Activated B cell treated with CpG ODN at 0.5 μM for 24 hours (primary cell): ENCODE measurements at places on chromosomes 6 and 20.

DNA sequence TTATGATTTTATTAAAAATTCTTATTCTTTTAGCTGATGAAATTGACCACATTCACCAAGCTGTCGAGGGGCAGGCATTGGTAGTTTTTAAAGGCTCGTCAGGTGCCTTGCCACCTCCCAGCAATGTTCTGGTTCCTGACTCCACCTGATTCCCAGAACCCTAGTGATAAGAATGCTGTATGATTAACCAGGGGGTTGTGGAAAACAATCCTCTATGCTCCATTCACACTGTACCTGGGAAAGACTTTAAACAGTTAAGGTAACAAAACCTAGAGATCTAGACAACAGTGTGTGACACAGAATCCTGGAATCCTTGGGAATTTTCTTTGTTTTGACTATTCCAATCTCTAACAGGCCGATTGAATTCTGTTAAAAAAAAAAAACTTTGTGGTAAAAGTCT is 165.7 kb upstream of the OLIG3 start:
- H3K4me3 ChIP-seq = no peak overlapping the region
- DNase-seq = no peak
- peaks cover 7% of the 10 kb centered on the region for H3K27me3 ChIP-seq

DNA sequence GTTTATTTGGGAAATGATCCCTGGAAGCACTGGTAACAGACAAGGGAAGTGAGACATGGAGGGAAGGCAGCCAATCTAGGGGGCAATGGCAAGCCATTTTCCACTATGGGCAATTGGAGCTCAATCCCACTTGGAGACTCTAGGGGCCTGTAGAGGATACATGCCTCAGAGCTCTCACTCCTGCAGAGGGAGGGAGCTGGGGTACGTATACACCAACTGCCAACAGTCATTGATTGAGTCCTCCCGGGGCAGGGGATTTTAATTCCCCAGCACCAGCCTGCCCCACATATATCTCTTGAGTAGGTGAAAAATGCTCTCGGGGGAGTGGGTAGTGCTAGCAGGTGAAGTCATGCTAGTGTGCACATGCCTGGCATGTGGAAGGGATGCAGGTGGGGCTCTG is 78.9 kb upstream of the KCNK16 start:
- no peaks in the 10 kb centered on the region for H3K27me3 ChIP-seq
- no peaks in the 10 kb centered on the region for H3K4me1 ChIP-seq
- no peak overlapping the region for H3K4me3 ChIP-seq
- H3K27ac ChIP-seq = no peak overlapping the region
- DNase-seq = no peak

DNA sequence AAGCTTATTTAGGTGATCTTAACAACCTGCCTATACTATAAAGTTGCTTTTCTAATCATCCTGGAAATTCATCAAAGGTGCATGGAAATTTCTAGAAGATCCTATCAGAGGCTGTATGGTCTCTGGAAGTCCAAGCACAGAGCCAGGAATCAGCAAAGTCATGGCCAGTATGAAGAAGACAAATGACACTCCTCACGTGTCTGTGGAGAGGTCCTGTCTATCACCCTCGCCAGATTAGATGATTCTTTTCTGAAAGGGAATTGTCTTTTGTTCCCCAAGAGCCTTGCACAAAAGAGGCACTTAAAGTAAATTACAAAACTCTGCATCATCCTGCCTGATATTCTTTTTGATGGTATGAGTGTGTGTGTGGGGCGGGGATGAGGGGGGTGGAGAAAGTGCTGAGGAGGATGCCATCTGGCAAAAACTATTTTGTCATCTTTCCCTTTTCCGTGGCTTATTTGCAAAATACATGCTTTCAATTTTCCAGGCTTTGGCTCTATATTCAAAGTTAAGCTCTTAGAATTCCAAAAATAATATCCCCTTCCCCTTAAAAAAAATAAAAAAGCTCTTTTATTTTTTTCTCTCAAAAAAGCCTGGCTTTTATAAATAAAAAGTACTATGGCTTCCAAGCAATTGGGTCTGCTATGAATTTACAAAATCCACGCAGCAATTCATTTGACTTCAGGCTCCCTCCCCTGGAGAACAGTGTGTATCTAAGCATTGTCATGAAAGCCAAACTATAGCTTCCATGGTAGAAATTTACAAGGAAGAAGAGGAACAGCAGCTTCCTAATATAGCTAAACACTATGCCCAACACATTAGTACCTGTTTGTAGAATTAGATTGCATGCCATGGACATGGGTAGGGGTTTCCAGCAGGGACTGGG is 185.2 kb upstream of the ARG1 start:
- H3K4me3 ChIP-seq = no peak overlapping the region
- no peaks in the 10 kb centered on the region for H3K4me1 ChIP-seq
- DNase-seq = no peak
- peaks cover 10% of the 10 kb centered on the region for H3K27me3 ChIP-seq
- no peaks in the 10 kb centered on the region for H3K36me3 ChIP-seq
- no peak overlapping the region for H3K27ac ChIP-seq

DNA sequence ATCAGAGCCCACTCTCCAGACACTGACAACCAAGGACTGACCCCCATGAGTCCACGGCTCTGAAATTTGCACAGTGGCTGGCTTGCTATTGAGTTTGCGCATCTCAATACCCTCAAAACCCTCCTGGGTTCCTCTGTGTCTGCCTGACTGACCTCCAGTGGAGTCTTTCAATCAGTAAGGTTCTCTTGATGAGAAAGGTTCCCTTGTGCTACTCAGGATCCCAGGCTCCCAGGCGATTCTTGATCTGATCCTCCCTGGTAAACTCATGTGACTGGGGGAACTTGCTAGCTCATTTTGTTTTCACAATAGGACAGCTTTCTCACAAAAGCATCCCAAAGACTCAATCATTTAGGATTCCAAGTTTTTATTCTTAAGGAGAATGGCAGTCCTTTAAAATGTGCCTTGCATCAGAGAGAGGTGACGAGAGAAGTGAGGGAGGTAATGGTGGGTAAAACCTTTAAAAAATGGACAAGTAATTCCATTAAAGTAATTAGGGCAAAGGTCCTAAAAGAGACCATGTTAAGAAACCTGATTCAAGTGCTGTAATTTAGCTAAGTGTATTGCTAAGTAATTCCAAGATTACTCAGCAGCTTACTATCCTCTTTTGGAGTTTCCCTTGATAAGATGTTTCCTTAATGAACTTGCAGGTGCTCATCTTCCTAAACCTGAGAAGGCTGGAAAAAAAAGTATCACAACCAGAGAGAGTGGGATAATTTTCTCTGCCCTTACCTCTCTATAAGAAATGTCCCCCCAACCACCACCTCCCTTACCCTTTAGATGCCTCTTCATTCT is 304.7 kb upstream of the SGK1 start:
- no peak overlapping the region for H3K4me3 ChIP-seq
- H3K4me1 ChIP-seq = peaks cover 2% of the 10 kb centered on the region
- no peak overlapping the region for H3K27ac ChIP-seq
- H3K36me3 ChIP-seq = no peaks in the 10 kb centered on the region
